Activated CD8-positive, alpha-beta T cell treated with anti-CD3 and anti-CD28 coated beads, Interleukin-2, amount 10 ng/mL, durations not matched to agents 7 days and 5 days (primary cell): ENCODE measurements at places on chromosomes 11 and 22.

- H3K4me3 ChIP-seq = no peak overlapping the region
- DNase-seq = no peak
- no peak overlapping the region for H3K27ac ChIP-seq
- no peaks in the 10 kb centered on the region for H3K36me3 ChIP-seq
- no peaks in the 10 kb centered on the region for H3K4me1 ChIP-seq
- peaks cover 19% of the 10 kb centered on the region for H3K27me3 ChIP-seq
Observed at GRCh38 chr11:111101881-111102280, 143.6 kb upstream of the POU2AF2 start.

- peaks cover 75% of the 10 kb centered on the region for H3K27me3 ChIP-seq
- H3K4me1 ChIP-seq = peaks cover 19% of the 10 kb centered on the region
- H3K4me3 ChIP-seq = peak within 1 kb of the TSS; percentile 53
- no peak for DNase-seq
- H3K27ac ChIP-seq = no peak within 1 kb of the TSS
Observed at GRCh38 chr22:29072979-29073617, at the start of gene KREMEN1. KREMEN1 (plus strand) TSS chr22:29073035; CDS start chr22:29073131, 96 bp downstream.

DNA sequence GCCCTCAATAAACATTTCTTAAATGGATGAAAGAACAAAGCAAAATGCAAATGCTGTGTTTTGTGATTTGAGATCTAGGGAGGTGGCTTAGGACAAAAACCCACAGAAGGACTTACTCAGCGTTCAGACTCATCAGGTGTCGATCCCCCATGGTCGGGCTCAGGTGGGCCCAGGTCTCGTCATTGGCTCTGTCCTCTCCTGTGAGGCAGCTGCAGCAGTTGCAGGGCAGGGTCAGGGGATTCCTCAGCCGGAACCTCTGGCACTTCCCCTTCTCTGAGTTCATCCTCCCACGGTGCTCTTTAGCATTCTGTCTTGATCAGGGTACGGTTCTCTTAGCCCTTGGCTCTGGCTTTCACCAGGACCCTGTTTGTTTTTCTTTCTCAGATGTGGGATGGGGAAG lies 14.0 kb upstream of the ACR start:
- no peaks in the 10 kb centered on the region for H3K4me1 ChIP-seq
- DNase-seq = no peak
- H3K27me3 ChIP-seq = no peaks in the 10 kb centered on the region
- no peaks in the 10 kb centered on the region for H3K36me3 ChIP-seq
- no peak overlapping the region for H3K27ac ChIP-seq

GRCh38 chr22:36125994-36126531 lies 34.5 kb downstream of the APOL3 start:
- peaks cover 15% of the 10 kb centered on the region for H3K27me3 ChIP-seq
- H3K36me3 ChIP-seq = no peaks in the 10 kb centered on the region
- no peak overlapping the region for H3K4me3 ChIP-seq
- peaks cover 17% of the 10 kb centered on the region for H3K4me1 ChIP-seq

DNA sequence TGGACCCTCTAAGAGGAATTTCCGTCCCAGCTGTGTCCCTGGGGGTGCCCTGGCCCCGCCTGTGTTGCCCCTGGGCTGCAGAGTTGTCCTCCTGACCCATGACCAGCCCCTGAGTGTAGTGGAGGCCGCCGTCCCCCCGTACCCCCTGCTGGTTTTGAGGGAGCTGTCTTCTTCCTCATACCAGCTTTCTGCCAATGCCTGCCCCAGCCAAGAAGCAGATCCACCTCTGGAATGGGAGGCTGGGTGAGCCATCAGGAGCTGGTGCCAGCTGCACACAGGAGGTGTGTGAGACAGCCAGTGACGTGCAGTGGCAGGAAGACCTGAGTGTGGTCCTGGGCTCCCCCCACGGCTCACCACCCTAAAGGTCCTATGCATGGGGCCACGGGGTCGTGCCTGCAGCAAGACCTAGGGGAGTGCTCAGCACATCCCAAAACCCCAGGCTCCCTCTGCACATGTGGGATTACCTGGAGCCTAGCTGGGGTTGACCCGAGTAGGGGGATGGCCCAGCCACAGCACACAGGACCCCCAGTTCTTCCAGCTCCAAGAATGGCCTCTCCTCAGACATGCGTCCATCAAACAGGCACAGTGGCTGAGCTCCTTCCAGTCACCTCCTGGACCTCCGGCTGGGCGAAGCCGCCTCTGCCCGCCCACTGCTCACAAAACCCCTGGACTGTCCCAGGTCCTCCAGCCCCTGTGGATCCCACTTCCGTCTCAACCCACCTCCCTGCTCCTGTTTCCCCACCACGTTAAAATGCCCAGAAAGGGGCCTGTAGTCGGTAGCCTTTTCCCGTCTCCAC lies 647.6 kb downstream of the BRD1 start:
- no peaks in the 10 kb centered on the region for H3K27me3 ChIP-seq
- DNase-seq = no peak
- no peaks in the 10 kb centered on the region for H3K36me3 ChIP-seq
- no peak overlapping the region for H3K27ac ChIP-seq
- no peaks in the 10 kb centered on the region for H3K4me1 ChIP-seq

DNA sequence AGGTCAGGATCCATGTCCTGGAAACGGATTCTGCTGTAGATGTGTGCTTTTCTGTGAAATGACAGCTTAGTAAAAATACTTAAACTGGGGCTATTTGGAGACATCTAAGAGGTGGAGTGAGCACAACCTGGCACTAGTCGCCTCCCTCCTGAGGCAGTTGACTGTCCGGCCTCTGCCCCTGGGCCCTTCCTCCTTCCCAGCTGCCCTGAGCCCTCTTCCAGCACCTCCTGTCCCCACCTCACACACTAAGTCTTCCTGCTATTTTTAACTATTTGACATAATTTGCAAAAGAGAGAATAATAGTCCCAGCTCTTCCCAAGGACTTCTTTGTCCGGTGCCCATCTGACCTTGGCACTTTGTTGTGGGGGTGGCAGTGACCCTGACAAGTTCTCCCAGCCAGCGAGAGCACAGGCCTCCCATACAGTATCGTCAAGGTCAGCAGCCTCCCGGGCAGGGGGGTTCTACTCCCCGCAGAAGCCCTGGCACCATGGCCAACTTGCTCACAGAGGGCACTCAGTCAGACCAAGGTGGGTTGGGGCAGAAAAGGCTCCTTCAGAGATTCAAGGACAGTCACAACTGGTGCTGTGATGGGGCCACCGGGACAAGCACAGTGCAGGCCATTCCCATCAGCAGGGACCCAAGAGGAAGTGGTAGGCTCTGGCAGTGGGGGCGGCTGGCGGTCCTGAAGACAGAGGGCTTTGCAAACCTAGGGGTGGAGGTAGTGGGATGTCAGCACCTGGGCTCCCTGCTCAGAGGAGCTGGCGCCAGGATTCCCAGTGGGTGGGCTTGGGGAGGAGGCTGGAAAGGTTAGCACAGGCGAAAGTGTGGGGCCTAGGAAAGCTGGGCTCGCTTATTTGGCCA lies 5.5 kb upstream of the NEAT1 start:
- no peaks in the 10 kb centered on the region for H3K27me3 ChIP-seq
- peak overlapping the region; percentile 100 for H3K27ac ChIP-seq
- H3K4me1 ChIP-seq = peaks cover 55% of the 10 kb centered on the region
- H3K4me3 ChIP-seq = peak overlapping the region; percentile 87
- peak; percentile 52 for DNase-seq

- H3K27ac ChIP-seq = peak overlapping the region; percentile 52
- H3K27me3 ChIP-seq = no peaks in the 10 kb centered on the region
- H3K4me1 ChIP-seq = peaks cover 36% of the 10 kb centered on the region
- H3K36me3 ChIP-seq = peaks cover 11% of the 10 kb centered on the region
- H3K4me3 ChIP-seq = peak overlapping the region; percentile 42
Observed at GRCh38 chr11:1306186-1307162, 3.0 kb downstream of the TOLLIP start.
